Anterior cingulate cortex (tissue), 58 donors: ENCODE measurements at places on chromosomes 2 and 18.

GRCh38 chr18:9824474-9824832 lies 61.3 kb upstream of the TXNDC2 start:
- DNase-seq, result no peak

DNA sequence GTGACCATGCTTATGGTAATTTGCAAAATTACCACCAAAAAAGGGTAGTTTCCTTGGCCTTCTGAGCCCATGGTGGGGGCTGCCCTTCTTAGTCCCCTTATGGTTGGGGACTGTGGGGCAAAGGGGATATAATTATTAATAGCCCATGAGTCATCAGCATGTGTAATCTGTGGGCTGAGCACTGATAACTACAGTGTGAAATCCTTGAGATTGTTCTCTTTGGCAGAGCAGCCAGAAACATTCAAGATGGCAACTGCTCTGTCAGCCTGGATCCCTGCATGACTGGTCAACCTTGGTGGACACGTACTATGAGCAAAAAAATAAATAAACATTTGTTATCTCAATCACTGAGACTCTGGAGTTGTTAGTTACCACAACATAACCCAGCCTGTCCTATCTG lies 61.3 kb downstream of the MGAT4A start:
- no peak for DNase-seq

DNA sequence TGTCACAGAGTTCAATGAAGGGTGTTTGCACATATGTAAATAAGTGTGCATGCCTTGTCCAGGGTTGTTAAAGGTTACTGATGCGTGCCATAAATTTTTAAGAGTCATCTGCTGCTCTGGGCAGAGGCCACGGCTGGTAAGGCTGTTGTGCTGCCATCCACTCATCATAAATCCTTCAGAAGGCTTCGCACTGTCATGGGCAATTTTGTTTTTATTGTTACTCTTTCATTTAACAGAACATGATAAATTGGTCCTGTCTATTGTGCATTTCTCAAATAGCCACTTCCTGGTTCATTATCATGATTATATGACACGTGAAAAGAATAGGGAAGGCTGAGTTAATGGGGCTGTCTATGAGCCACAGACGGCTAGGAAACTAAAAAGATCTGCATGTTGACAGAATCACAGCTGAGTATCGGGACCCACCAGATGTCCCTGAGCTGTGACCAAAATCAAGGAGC lies 634.3 kb upstream of the SOX11 start:
- no peak for DNase-seq

DNA sequence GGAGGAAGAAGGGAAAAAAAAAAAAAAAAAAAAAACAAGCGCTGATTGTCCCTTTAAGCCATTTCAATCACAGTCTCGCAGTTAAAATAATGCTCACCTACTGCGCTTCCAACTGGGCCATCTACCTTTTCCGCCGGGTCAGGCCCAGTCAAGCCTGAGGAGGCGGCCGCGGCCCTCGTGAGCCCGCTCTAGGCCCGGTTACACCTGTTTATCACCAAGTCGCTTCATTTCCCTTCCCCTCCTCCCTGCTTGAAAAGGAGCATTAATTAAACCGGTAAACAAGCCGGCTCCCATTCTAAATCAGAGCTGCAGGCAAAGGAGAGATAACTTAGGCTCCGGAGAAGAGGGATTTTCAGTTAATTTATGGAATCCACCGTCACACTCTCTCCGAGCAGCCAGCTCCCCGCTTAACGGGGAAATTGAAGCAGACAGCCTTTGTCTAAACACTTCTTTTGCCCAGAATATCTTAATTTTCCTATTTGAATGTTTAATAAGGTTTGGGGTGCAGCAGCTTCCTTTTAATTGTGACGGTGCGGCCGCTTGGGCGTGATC lies 140.1 kb upstream of the SIX3 start:
- no peak for DNase-seq

DNA sequence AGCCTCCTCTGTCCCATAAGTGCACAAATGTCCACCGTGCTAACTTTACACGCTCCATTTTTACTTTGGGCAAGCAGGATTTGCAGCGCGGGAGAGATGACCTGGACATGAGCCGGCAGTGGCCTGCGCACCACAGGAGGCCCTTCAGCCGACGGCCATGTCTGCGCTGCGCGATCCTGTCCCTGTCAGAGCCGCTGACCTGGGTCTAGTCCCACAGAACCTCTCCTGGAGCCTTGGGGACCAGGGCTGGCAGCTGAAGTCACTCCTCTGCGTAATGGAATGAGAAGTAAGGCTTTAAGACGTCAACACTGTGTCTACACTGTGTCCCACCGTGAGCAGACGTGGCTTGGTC lies 29.6 kb downstream of the ADI1 start:
- DNase-seq, result no peak

GRCh38 chr2:48574353-48575287 lies 43.0 kb upstream of the GTF2A1L start:
- no peak for DNase-seq

DNA sequence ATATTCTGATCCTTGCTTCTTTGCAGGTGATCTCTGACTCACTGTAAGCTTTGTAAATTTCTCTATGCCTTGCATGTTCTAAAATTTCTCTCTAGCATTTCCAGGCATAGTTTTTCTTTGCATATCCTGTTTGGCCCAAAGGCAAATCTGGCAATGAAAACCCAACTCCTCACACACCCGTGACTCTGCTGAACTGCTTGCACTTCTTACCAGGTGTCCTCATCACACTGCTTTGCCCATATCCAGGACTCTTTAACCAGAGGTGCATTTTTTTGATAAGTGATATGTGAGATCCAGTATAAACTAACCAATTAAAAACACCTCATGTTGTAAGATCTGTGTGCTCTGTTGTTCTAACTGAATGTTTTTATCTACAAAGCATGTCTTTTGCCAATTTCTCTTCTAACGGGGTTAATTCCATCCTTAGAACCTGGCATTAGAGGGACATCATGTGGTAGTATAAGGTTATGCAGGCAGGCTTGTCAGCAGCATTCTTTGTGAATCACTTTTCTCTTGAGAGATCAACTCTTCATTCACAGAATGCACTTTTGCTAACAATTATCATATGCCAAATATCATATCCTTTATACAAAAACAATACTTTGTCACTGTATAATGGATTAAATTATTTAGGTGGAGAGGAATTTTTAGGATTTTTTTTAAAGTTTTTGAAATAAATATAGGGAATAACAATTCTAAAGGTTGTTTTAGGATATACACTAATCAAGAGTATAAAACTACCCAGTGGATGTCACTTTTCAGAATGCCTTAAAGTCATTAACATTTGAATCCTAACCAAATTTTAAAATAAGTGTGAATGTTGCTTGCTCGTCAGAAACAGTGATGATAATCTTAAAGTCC lies 20.8 kb upstream of the TMX3 start:
- no peak for DNase-seq

GRCh38 chr2:128412181-128412871 lies 93.7 kb upstream of the HS6ST1 start:
- no peak for DNase-seq

DNA sequence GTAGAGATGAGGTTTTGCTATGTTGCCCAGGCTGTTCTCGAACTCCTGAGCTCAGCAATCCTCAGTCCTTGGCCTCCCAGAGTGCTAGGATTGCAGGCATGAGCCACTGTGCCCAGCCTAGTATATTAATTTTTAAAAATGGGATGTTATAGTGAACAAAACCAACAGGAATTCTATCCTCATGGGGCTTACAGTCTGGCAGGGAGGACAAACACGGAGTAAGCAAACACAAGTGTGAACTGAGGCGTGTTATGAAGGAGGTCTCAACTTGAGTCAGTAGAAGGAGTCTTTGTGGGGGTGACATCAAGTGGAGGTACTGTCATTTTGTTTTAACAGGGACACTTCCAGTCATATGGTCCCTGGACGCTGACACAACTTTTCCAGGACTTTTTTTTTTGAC lies 33.1 kb downstream of the EMILIN2 start:
- DNase-seq, result no peak

DNA sequence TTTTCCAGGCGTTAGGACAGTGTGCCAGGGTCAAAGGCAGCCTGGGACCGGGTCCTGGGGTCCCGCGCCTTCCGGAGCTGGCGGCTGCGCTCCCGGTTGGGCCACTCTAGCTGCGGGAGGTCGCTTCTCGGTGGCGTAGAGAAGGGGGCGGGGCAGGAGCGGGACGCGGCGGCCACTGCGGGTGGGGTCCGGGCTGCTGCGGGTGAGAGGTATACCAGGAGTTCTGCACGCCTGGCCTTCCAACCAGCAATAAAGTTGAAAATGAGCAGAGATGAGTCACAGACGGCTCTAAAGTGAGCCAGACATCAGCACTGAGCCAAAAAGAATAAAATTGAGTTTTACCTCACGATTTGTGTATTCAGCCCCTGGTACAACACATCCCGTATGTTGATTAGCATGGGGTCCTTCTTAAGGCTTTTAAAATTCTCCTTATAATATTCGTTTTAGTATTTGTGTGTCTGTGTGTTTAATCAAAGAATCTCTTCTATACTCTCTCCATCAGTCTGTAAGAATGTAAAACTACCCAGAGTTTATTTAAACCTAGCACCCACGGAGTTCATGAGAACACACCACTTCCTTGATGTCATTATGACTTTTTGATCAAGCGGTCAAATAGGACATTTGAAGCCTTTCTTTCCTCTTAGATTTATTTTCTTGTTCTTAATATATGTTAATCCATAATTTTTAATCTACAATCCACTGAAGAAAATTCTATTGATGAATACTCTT lies at the start of gene C1GALT1C1L:
Gene C1GALT1C1L (minus strand): TSS at position 108 of the 729 bp plus-strand sequence. CDS start 107 bp downstream, at position 1.
- DNase-seq, result peak; percentile 13

DNA sequence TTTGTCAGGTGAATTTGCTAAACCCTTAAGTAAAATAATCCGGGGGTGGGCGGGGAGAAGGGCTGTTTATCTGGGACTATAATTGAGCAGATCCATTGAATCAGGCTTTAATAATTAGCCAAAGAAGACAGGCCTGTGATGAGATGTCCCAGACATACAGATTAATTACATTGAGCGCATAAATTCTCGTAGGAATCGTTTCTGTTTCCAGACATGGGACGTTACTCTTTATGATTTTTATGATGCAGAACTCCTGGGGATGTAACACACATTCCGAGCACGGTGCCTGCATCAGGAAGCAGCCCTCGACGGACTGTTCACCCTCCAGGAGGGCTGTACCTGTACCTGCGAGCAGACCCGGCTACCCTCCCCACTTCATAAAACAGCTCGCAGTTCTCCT lies 88.9 kb downstream of the SMIM21 start:
- DNase-seq, result no peak

GRCh38 chr2:234953116-234954031 lies 1.6 kb downstream of the SH3BP4 start:
- DNase-seq, result no peak

DNA sequence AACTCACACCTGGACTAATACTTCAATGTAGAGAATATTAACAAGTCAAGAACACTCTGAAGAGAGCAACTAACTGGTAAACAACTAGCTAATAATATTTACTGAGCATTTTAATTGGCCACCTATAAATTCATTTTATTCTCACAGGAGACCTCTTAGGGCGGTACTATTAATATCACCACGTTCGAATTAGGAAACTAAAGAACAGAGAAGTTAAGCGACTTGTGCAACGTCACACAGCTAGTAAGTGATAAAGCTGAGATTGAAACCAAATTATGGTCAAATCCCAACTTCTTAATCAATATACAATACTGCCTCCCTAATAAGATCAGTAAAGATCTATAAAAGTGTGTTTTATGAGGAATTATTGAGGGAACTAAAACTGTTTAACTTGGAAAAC lies 1034.3 kb upstream of the POU3F3 start:
- no peak for DNase-seq

DNA sequence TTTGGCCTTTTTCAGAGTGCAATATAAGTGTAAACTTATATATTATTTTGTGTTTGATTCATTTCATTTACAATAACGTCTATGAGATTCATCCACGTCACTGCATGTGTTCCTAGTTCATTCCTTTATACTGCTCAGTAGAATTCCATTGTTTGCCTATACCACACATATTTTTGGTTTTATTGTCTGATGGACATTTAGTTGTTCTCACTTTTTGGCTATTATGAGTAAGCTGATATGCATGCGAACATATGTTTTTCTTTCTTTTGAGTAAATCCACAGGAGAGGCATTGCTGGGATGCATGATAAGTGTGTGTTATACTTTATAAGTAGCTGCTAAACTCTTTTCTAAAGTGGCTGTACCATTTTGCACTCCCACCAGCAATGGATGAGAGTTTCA lies 314.8 kb upstream of the HS6ST1 start:
- no peak for DNase-seq

DNA sequence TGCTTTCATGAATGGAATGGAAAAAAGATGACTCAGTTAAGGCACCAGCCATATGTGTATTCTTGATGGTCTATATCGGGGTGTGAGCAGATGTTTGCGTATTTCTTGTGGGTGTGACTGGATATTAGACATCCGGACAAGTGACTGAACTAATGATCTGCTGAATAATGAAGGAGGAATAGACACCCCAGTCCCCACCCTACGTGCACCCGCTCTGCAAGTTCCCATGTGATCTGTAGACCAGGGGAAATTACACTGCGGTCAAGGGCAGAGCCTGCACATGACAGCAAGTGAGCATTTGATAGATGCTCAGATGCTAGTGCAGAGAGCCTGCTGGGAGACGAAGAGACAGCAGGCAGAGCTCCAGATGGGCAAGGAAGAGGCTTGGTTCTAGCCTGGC lies 12.4 kb upstream of the PRLH start:
- no peak for DNase-seq

- no peak for DNase-seq
Observed at GRCh38 chr2:129702416-129703176, 276.9 kb upstream of the RAB6C start.

DNA sequence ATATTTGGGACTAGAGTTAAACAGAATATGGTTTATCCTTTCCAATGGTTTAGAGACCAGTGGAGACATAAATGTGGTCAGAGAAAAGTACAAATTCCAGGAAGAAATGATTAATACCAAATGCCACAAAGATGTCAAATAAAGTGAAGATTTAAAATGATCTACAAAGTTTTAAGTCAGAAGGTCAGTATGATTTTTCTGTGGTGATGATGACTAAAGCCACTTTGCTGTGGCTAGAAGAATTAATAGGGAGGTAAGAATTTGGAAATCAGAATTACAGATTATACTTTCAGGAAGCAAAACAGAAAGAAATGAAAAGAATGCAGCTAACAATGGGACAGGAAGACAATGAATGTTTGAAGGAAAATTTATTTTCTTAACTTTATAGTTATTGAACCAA lies 91.5 kb upstream of the CDH7 start:
- DNase-seq, result no peak

DNA sequence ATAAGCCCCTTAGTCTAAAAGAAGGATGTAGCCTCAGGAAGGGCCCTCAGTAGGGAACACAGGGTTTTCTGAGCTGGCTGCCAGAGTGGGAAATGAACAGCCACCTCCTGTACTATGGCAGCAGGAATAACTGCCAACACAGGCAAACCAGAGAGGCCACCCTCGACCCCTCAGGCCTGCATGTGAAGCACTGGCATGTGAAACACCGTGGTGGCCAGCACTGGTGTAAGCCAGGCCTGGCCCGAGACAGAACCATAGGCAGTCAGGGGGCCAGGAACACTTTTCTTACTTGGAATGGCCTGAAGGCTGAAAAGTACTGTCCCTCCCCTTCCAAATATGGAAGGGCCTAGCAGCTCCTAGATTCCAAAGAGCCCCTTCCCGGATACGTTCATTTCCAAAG lies 28.2 kb downstream of the SFXN5 start:
- no peak for DNase-seq

GRCh38 chr18:3594760-3595368 lies 144.9 kb downstream of the TGIF1 start:
- DNase-seq, result no peak
